ENCODE measurements at places on chromosomes 6 and 20. TPM values are rescaled to one million over a fixed set of nuclear protein-coding genes. Genes with fewer than 3 reads are reported as not detected.

GRCh38 chr6:167426651-167427050 lies 101.8 kb downstream of the TTLL2 start:
- no peak for DNase-seq

Gene SLA2
- total RNA-seq = 34.4 TPM

GRCh38 chr6:26317503-26317902 lies 47.5 kb upstream of the BTN3A2 start:
- no peak for DNase-seq

GRCh38 chr20:24469116-24469893 lies at the start of gene SYNDIG1:
Gene SYNDIG1, plus strand, starts transcription at chr20:24469629. Its CDS starts 73,469 bp downstream, at chr20:24543098.
- DNase-seq = no peak

DNA sequence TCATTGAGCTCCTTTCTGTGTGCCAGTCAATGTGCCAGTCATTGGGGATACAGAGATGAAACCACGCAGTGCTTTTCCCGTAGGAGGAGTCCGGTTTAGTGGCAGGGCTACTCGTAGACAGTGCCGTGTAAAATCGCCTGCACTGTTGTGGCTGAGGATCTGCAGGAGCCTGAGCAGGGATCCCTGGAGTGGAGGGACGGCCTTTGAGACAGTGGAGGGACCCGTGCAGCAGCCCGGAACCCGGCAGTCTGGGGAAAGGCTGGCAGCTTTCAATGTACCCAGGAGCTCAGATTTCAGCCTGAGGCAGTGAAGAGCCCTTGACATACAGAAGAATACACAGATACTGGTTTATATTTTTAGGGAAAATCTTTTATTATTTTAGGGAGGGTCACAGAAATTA lies 203.3 kb downstream of the ARID1B start:
- no peak for DNase-seq

DNA sequence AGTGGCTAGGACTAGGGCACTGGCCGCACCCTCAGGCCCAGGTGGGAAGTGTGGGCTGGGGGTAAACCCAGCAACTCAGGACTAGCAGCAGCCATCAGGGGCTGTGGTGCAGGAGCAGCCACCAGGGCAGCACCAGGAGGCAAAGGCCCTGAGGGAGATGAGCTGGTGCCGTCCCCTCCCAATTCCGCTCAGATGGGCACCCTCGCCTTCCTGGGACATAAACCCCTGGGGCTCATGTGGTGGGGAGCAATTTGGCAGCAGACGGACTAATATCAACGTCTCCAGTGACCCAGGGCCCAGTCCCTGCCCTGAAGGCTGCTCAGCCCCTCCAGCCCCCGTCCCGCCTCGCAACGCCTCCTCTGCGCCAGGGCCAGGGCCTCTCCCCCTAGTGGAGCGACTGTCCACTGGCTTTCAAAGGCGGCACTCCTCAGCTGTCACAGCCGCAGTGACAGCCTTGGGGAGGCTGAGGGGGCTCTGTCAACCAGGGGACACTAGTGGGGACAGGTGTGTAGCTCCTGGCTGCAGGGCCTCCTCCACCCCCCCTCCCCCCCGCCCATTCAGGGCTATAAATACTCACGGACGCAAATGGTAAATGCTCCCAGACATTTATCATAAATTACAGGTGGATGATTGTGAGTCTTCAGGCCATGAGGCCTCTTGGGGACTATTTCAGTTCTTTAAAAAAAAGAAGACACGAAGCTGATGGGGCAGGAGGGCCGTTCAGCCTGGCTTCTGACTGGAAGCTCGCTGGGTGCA lies 349.9 kb downstream of the ZFAND3 start:
- DNase-seq = no peak

Measured in naive thymus-derived CD8-positive, alpha-beta T cell (primary cell).